ENCODE measurements at places on chromosomes 12 and 14.

GRCh38 chr14:88188745-88189416 is 134.2 kb downstream of the KCNK10 start:
- no peak for DNase-seq

GRCh38 chr14:75800792-75801191 is 139.7 kb downstream of the TTLL5 start:
- DNase-seq: no peak

- no peak for DNase-seq
Measured at GRCh38 chr12:84856156-84856900, 56.3 kb downstream of the SLC6A15 start.

DNA sequence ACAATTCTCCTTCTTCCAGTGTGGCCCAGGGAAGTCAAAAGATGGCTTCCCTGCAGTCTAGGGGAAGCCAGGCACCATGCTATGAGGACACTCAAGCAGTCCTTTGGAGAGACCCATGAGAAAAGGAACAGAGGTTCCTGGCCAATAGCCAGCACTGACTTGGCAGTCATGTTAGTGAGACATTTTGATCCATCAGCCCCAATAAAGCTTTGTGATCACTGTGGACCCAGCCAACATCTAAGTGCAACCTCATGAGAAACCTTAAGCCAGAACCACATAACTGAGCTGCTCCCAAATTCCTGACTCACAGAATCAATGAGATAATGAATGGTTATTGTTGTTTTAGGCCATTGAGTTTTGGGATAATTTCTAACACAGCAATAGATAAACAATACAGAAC is 51.0 kb upstream of the NAP1L1 start:
- no peak for DNase-seq

GRCh38 chr12:123839826-123840225 is 77.7 kb downstream of the DNAH10 start:
- no peak for DNase-seq

GRCh38 chr12:104026841-104027599 is 23.0 kb downstream of the GLT8D2 start:
- DNase-seq: no peak

DNA sequence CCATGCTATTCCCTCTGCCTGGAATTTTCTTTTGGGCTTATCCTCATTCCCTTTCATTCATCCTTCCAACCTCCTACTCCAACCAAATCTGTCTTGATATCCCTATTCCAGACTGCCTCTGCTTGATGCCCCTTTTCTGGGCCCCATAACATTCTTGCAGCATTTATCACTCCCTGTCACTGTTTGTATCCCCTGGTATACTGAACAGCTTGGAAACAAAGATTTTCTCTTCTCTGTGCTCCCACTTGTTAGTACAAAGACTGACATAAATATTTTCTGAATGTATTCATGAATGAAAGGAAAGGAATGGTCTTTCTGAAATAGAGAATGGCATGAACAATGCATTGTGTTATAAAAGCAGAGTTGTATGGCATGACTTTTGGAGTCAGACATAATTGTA is 7.5 kb downstream of the IRAK4 start:
- DNase-seq: no peak

DNA sequence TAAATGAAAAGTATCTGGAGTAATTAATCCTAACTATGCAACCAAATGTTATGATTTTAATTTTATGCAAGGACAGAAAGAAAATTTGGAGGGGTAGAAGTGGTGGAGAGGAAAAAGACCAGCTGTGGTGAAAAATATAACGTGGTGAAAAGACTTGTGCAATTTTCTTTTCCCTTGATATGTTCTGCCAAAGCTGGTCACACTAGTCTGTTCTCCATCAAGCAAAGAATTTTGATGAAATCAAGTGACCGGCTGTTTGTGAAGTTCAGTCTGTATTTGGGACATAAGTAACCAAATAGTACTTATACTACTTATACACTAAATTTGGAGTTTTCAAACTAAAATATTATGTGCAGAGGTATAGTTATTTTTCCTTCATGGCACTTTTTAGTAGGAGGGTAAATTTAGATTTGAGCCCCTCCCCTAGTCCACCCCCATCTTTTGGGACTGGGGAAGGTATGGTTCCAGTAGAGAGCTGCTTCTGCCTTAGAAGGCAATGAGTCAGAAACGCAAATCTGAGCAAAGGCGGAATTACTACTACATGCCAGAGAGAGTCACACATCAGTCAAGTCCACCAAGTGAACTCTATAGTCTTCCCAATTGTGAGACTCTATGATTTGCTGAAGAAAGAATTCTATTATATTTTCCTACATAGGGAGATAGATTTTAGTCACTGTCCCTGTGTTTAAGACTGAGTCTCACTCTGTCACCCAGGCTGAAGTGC is 229.7 kb downstream of the SLC25A21 start:
- DNase-seq: no peak

GRCh38 chr12:22355011-22355580 is 20.6 kb upstream of the ST8SIA1 start:
- no peak for DNase-seq

All from progenitor cell of endocrine pancreas (in vitro differentiated cells).